Caco-2 (cell line): ENCODE measurements at places on chromosomes 1 and 21. TPM values are rescaled to one million over a fixed set of nuclear protein-coding genes. Genes with fewer than 3 reads are reported as not detected.

GRCh38 chr1:214761030-214761429, 158.0 kb downstream of the CENPF start:
- no peak for DNase-seq
- no peaks in the 10 kb centered on the region for H3K4me1 ChIP-seq
- H3K36me3 ChIP-seq = no peaks in the 10 kb centered on the region
- no peak overlapping the region for H3K4me3 ChIP-seq
- no peak overlapping the region for H3K27ac ChIP-seq

DNA sequence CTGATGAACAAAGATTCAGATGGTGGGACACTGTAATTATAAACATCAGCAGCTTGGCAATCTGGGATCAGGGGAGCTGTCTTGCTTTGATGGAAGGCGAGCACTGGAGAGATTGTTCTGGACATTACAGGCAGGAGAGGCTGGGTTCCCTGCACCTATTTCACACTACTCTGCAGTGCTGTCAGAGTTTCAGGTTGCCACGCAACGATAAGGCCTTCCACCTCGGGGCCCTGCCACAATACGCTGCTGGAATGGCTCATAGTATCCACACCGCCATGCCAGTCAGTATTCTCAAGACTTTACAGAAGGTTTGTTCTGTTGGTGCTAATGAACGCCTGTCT, 96.8 kb downstream of the GLIS1 start:
- no peak overlapping the region for H3K27ac ChIP-seq
- H3K4me1 ChIP-seq = no peaks in the 10 kb centered on the region
- no peaks in the 10 kb centered on the region for H3K27me3 ChIP-seq
- H3K36me3 ChIP-seq = no peaks in the 10 kb centered on the region
- no peak for DNase-seq

Gene DIO1
- 6.8 and 7.1 TPM in 2 replicates for total RNA-seq

- no peaks in the 10 kb centered on the region for H3K4me1 ChIP-seq
- no peak for DNase-seq
- H3K36me3 ChIP-seq = no peaks in the 10 kb centered on the region
- H3K27ac ChIP-seq = no peak overlapping the region
- no peaks in the 10 kb centered on the region for H3K27me3 ChIP-seq
These were observed 111.3 kb downstream of the HIVEP3 start for GRCh38 chr1:41807390-41807789.

GRCh38 chr1:20573987-20574386, 14.9 kb upstream of the CDA start:
- no peaks in the 10 kb centered on the region for H3K4me1 ChIP-seq
- H3K27ac ChIP-seq = no peak overlapping the region
- H3K27me3 ChIP-seq = no peaks in the 10 kb centered on the region

Gene LAMC2
- total RNA-seq = 34.9 and 51.0 TPM in 2 replicates

DNA sequence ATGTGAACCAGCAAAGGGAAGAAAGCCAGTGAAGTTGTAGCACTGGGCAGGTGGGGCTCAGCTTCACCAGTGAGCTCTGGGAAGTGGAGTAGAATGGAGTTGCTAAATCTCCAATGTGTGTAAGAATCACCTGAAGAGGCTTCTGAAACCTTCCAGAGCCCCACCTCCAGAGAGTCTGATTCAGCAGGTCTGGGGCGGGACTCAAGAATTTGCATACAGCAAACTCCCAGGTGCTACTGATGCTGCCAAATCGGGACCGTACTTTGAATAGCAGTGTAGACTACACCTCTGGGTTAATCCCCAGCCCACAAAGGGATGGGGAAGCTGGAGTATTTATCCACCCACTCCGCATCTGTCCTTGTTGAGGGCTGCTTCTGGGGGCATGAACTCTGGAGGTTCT, 154.3 kb downstream of the IGSF21 start:
- no peak overlapping the region for H3K27ac ChIP-seq
- no peaks in the 10 kb centered on the region for H3K36me3 ChIP-seq
- no peaks in the 10 kb centered on the region for H3K4me1 ChIP-seq
- DNase-seq = no peak

GRCh38 chr1:31133368-31133767, 67.9 kb upstream of the PUM1 start:
- H3K27ac ChIP-seq = no peak overlapping the region
- no peak for DNase-seq
